ENCODE measurements at places on chromosomes 11 and 22.

GRCh38 chr11:109795234-109795633 lies 298.0 kb upstream of the ZC3H12C start:
- no peak for DNase-seq

GRCh38 chr11:34757026-34757451 lies 136.1 kb downstream of the EHF start:
- no peak for DNase-seq

DNA sequence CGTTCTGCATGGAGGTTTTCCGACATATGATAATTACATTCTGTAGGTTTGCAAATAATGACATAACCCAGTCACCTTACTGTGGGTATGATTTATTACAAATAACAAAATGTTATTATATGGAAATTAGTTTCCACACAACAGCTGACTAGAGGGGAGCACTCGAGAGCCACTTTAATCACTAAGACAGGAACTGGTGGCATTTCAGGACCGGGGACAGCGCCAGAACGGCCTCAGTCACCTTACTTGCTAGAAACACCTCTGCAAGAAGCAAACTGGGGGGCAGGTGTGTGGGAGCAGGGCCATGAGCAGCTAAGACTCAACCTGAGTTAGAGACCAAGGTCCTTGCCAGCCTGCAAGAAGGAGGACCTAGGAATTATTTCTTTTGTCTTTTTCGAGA lies 199.9 kb downstream of the DSCAML1 start:
- DNase-seq: no peak

- DNase-seq: no peak
Observed at GRCh38 chr11:133265530-133266035, 266.7 kb downstream of the OPCML start.

- DNase-seq: no peak
Observed at GRCh38 chr11:68505596-68505995, 45.0 kb downstream of the PPP6R3 start.

Data from glutamatergic neuron (in vitro differentiated cells).